ENCODE measurements at places on chromosomes 1 and 21.
A peak's percentile ranks its signal among the peaks of the same experiment; 100 is the strongest.

- H3K27me3 ChIP-seq = no peaks in the 10 kb centered on the region
- no peaks in the 10 kb centered on the region for H3K36me3 ChIP-seq
- H3K4me1 ChIP-seq = no peaks in the 10 kb centered on the region
- no peak overlapping the region for H3K4me3 ChIP-seq
- no peak for DNase-seq
- H3K27ac ChIP-seq = no peak overlapping the region
These were observed 1174.9 kb upstream of the ADGRL4 start for GRCh38 chr1:80181418-80181817.

- no peaks in the 10 kb centered on the region for H3K4me1 ChIP-seq
- H3K27me3 ChIP-seq = no peaks in the 10 kb centered on the region
- H3K4me3 ChIP-seq = no peak overlapping the region
- no peak for DNase-seq
- H3K36me3 ChIP-seq = no peaks in the 10 kb centered on the region
- no peak overlapping the region for H3K27ac ChIP-seq
These were observed 105.3 kb upstream of the CLDN14 start for GRCh38 chr21:36584980-36585940.

GRCh38 chr1:112268408-112268807 lies 127.6 kb upstream of the CTTNBP2NL start:
- H3K4me3 ChIP-seq = no peak overlapping the region
- no peaks in the 10 kb centered on the region for H3K27me3 ChIP-seq
- no peaks in the 10 kb centered on the region for H3K36me3 ChIP-seq
- H3K4me1 ChIP-seq = peaks cover 14% of the 10 kb centered on the region
- H3K27ac ChIP-seq = peak overlapping the region; percentile 39

- H3K27ac ChIP-seq = no peak overlapping the region
- no peak for DNase-seq
- H3K27me3 ChIP-seq = no peaks in the 10 kb centered on the region
- H3K4me3 ChIP-seq = no peak overlapping the region
These were observed 18.1 kb downstream of the LYPD8 start for GRCh38 chr1:248737457-248737856.

- no peaks in the 10 kb centered on the region for H3K4me1 ChIP-seq
- no peak overlapping the region for H3K4me3 ChIP-seq
- peaks cover 27% of the 10 kb centered on the region for H3K27me3 ChIP-seq
These were observed 70.8 kb downstream of the DMRTA2 start for GRCh38 chr1:50352428-50352827.

DNA sequence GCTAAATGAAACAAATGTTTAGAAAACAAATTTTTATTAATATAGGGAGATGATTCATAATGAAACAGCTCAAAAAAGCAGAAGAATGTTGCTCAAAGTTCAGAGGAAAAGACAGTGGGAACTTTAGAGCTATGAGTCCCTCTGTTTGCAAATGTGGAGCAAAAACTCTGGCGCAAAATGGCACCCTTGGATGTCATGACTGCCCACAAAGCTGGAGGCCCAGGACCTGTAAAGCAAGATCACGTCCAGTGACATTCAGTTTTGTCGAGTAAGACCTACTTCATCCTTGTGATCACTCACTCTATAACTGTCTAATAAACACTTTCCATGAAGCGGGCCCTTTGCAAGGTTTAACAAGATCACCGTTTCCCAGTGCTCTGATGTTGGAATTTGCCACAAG lies 9.1 kb upstream of the EXO1 start:
- H3K4me3 ChIP-seq = no peak overlapping the region
- no peaks in the 10 kb centered on the region for H3K4me1 ChIP-seq
- no peaks in the 10 kb centered on the region for H3K27me3 ChIP-seq
- no peak for DNase-seq
- no peak overlapping the region for H3K27ac ChIP-seq
- H3K36me3 ChIP-seq = no peaks in the 10 kb centered on the region

DNA sequence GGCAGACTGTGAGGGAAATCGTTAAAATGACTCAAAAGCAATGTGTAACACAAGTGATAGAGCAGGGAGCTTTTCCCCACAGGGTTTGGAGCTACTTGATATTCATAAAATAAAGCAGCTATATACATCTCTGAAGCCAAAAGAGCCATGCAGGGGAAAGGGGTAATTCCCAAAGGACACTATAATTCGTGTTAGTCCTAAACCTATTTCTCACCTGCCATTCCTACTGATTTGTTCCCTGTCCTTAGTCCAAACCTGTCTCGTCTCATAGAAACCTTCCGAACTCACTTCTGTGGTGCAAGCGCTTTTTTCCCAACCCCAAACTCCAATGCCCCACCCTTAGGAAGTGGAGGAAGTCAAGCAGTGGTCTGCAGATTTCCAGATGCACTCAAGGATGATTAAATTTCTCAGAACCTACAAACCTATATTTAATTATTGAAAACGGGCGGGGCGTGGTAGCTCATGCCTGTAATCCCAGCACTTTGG lies 946 bp upstream of the HNRNPR start:
- H3K36me3 ChIP-seq = no peaks in the 10 kb centered on the region
- H3K4me3 ChIP-seq = peak overlapping the region; percentile 89
- DNase-seq = no peak
- H3K4me1 ChIP-seq = peaks cover 24% of the 10 kb centered on the region

DNA sequence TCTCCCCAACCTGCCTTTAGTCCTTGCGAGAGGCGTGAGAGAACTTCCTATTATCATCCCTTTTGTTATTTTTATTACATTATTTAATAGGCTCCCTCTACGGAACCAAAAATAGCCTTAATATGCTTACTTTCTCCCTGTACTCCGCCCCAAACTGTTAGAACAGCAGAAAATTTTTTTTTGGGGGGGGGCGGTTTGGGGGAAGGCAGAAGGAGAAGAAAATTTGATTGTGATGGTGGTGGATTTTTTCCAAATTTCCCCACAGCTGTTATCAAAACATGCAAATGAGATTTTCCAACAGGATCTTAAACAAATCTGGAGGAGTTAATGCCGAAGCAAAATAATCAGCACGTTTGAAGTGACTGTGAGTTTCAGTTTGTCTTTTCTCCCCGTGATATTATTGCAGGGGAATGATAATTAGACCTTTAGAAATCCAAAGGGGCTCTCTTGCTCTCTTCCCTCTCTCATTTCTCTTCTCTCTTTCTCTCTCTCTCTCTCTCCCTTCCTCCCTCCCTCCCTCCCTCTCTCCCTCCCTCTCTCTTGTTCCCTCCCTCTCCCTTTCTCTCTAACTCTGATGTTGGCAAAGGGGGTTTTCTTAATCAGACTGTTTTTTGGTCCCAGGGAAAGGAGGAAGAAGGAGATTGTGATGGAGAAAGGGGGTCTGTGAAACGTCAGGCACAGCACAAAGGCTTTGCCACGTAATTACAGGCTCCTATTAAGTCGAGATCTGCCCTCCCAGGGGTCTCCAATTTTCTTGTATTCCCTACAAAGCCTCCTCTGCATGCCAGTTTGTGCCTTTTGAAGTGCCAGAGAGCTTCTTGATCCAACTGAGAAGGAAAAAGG lies 1.1 kb upstream of the PRRX1 start:
- DNase-seq = no peak
- peaks cover 15% of the 10 kb centered on the region for H3K4me1 ChIP-seq
- H3K27ac ChIP-seq = peak overlapping the region; percentile 99
- no peaks in the 10 kb centered on the region for H3K27me3 ChIP-seq

DNA sequence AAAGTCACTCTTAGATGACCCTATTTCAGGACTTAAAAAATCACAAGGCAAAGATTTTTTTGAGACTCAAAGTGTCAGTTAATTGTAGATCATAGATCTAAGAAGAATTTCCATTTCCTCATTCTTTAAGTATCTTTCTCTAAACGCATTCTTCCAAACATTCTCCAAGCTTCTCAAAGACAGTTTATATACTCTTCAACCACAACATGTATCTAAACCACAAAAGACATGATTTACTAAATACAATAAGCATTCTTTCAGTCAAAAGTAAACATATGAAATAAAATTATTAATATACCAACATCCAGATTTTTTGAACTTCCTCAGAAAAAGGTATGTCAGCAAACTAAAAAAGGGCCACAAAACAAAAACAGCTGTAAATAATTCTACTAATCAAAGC lies 24.4 kb downstream of the RC3H1 start:
- no peak overlapping the region for H3K4me3 ChIP-seq
- no peaks in the 10 kb centered on the region for H3K27me3 ChIP-seq
- DNase-seq = no peak
- no peak overlapping the region for H3K27ac ChIP-seq
- H3K4me1 ChIP-seq = peaks cover 5% of the 10 kb centered on the region

DNA sequence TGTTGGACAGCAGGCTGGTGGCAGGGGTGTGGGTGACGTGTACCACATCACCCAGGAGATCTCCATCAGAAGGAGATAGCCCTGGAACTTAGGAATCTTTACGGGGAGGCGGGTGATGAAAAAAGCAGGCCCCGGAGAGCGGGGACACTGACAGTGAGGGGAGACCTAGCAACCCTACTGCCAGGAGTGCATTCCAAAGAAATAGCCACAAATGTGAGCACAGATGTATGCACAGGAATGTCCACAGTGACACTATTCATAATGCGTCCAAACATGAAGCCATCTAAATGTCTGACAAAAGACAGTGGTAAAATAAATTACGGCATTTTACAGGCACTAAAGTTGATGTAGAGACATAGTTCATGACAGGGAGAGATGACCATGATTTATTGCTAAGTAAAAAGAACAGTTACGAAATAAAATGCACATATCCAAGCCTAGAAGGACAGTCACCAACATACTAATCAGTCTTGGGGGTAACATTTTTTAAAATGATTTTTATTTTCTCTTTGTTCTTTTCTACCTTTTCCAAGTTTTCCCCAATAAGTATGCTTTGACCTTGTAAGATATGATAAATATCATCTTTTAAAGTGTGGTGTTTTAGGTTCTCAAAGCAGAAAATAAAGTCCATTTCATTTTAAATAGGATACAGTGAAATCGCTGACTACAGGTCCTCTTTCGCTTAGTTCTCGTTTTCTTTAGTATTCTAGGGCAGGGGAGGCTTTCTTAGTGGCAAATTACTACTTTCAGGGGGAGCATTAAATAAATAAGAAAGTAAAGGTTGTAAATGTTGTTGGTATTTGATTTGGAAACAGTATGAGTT lies 21.3 kb downstream of the CD247 start:
- H3K36me3 ChIP-seq = no peaks in the 10 kb centered on the region
- H3K4me1 ChIP-seq = no peaks in the 10 kb centered on the region
- no peak overlapping the region for H3K4me3 ChIP-seq
- DNase-seq = no peak
- no peaks in the 10 kb centered on the region for H3K27me3 ChIP-seq

GRCh38 chr1:37250371-37250770 lies 216.1 kb upstream of the GRIK3 start:
- H3K27me3 ChIP-seq = peaks cover 34% of the 10 kb centered on the region
- H3K4me3 ChIP-seq = no peak overlapping the region
- no peaks in the 10 kb centered on the region for H3K4me1 ChIP-seq
- H3K27ac ChIP-seq = no peak overlapping the region
- DNase-seq = no peak

DNA sequence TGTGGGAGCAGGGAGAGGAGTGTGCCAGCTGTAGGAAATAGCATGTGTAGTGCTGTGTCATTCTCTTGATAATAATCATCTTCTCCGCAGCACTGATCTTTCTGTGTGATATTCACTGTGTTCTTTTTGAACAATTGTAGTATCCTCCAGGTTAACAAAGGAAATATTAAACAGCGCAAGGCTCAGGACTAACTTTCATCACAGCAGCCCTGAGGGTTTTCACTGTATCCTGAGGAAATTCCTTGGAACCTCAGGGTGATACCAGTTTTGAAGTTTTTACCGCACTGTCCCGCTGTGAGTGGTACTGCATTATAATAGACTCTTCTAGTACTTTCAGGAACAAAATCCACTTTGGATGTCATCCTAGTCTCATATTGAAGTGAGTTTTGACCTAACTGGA lies 228.4 kb upstream of the COA6 start:
- H3K4me1 ChIP-seq = no peaks in the 10 kb centered on the region
- no peak overlapping the region for H3K27ac ChIP-seq
- H3K36me3 ChIP-seq = no peaks in the 10 kb centered on the region
- no peak for DNase-seq
- H3K4me3 ChIP-seq = no peak overlapping the region

- H3K4me1 ChIP-seq = no peaks in the 10 kb centered on the region
- H3K4me3 ChIP-seq = no peak overlapping the region
- no peak overlapping the region for H3K27ac ChIP-seq
- no peak for DNase-seq
- no peaks in the 10 kb centered on the region for H3K27me3 ChIP-seq
These were observed 10.7 kb upstream of the LAMB3 start for GRCh38 chr1:209662879-209663327.

- H3K4me1 ChIP-seq = peaks cover 21% of the 10 kb centered on the region
- H3K27me3 ChIP-seq = no peaks in the 10 kb centered on the region
- no peaks in the 10 kb centered on the region for H3K36me3 ChIP-seq
- peak overlapping the region; percentile 50 for H3K27ac ChIP-seq
- H3K4me3 ChIP-seq = no peak overlapping the region
- no peak for DNase-seq
These were observed 57.4 kb upstream of the NRIP1 start for GRCh38 chr21:15122241-15122640.

- H3K27me3 ChIP-seq = no peaks in the 10 kb centered on the region
- no peak for DNase-seq
- H3K4me1 ChIP-seq = peaks cover 5% of the 10 kb centered on the region
- no peaks in the 10 kb centered on the region for H3K36me3 ChIP-seq
- no peak overlapping the region for H3K4me3 ChIP-seq
These were observed 472.7 kb downstream of the PLPP3 start for GRCh38 chr1:56106531-56107274.

GRCh38 chr1:30895382-30895943 lies 13.1 kb downstream of the SDC3 start:
- peak overlapping the region; percentile 11 for H3K27ac ChIP-seq
- DNase-seq = no peak
- no peaks in the 10 kb centered on the region for H3K27me3 ChIP-seq
- no peaks in the 10 kb centered on the region for H3K4me1 ChIP-seq
- H3K36me3 ChIP-seq = no peaks in the 10 kb centered on the region
- no peak overlapping the region for H3K4me3 ChIP-seq

DNA sequence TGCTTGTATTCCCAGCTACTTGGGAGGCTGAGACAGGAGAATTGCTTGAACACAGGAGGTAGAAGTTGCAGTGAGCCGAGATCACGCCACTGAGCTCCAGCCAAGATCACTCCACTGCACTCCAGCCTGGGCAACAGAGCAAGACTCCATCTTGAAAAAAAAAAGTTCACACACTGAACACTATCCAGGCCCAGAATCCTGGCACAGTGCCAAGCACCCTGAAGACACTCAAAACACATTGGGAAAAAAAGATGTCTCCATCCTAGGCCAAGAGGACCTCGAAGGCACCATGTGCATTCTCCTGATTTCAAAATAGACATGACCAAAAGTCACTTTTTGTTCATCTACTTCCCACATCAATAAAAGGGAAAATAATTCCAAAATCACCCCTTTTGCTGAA lies 38.7 kb downstream of the SLC9A1 start:
- H3K4me3 ChIP-seq = no peak overlapping the region
- H3K4me1 ChIP-seq = peaks cover 66% of the 10 kb centered on the region
- peaks cover 6% of the 10 kb centered on the region for H3K36me3 ChIP-seq
- no peaks in the 10 kb centered on the region for H3K27me3 ChIP-seq
- H3K27ac ChIP-seq = peak overlapping the region; percentile 91

DNA sequence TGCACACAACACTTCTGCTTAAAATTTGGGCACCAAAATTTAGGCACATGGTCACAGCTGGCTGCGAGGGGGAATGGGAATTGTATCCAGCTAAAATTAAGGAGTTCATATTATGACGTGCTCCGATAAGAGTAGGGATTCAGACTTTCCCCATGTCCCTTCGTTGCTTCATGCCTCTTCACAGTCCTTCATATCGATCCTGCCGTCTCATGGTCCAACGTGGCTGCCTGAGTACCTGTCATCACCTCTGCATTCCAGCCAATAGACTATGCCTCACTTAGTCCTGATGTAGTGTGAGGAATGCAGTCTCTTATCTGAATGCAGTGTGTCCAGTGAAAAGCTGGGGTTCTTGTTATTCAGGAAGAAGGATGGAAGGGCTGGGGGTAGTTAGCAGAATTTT lies 108.6 kb downstream of the SIK1 start:
- no peak for DNase-seq
- no peaks in the 10 kb centered on the region for H3K36me3 ChIP-seq
- peaks cover 54% of the 10 kb centered on the region for H3K27me3 ChIP-seq
- H3K27ac ChIP-seq = no peak overlapping the region
